ENCODE measurements at places on chromosomes 11 and 22. TPM values are rescaled to one million over a fixed set of nuclear protein-coding genes. Genes with fewer than 3 reads are reported as not detected.

CD59 gene
- total RNA-seq, result 883 TPM

TRIM48 gene
- not detected for total RNA-seq

PKDREJ gene
- not detected for total RNA-seq

KRTAP5-4 gene
- total RNA-seq, result not detected

CNIH2 gene
- total RNA-seq, result 0.88 TPM

NAALAD2 gene
- not detected for total RNA-seq

LARGE1 gene
- total RNA-seq, result 2.4 TPM

TMEM25 gene
- total RNA-seq, result 0.73 TPM

DDI1 gene
- not detected for total RNA-seq

SMTNL1 gene
- not detected for total RNA-seq

PLEKHA7 gene
- total RNA-seq, result 37.2 TPM

OR5AS1 gene
- total RNA-seq, result not detected

NDUFS8 gene
- total RNA-seq, result 331 TPM

SYCE3 gene
- total RNA-seq, result not detected

SCGB2A2 gene
- total RNA-seq, result not detected

PTPRJ gene
- 53.4 TPM for total RNA-seq

HOATZ gene
- total RNA-seq, result not detected

MB gene
- 7.8 TPM for total RNA-seq

CRYBB3 gene
- total RNA-seq, result not detected

SYT13 gene
- 7.2 TPM for total RNA-seq

CASP5 gene
- not detected for total RNA-seq

RFPL2 gene
- not detected for total RNA-seq

TIGD3 gene
- 0.77 TPM for total RNA-seq

CCDC116 gene
- not detected for total RNA-seq

MCHR1 gene
- not detected for total RNA-seq

ANKK1 gene
- total RNA-seq, result not detected

OR5P2 gene
- not detected for total RNA-seq

OR52N4 gene
- total RNA-seq, result not detected

PLAAT4 gene
- total RNA-seq, result 1.8 TPM

OR10G7 gene
- not detected for total RNA-seq

SUSD2 gene
- total RNA-seq, result 56.4 TPM

GRAP2 gene
- not detected for total RNA-seq

MUC5AC gene
- 2.7 TPM for total RNA-seq

TEAD1 gene
- total RNA-seq, result 37.9 TPM

SLCO2B1 gene
- 3.3 TPM for total RNA-seq

CLMP gene
- total RNA-seq, result 22.1 TPM

POU2AF2 gene
- total RNA-seq, result not detected

ELF5 gene
- not detected for total RNA-seq

CRYBB2 gene
- total RNA-seq, result not detected

OR8D4 gene
- not detected for total RNA-seq

BRSK2 gene
- 7.9 TPM for total RNA-seq

C22orf31 gene
- not detected for total RNA-seq

OR2AT4 gene
- total RNA-seq, result not detected

CNTF gene
- 1.2 TPM for total RNA-seq

FAM227A gene
- 0.80 TPM for total RNA-seq

KIF18A gene
- 15.3 TPM for total RNA-seq

TMEM132A gene
- 149 TPM for total RNA-seq

MEI1 gene
- 0.21 TPM for total RNA-seq

SMIM38 gene
- total RNA-seq, result 0.09 TPM

P4HA3 gene
- 49.8 TPM for total RNA-seq

PAFAH1B2 gene
- 45.0 TPM for total RNA-seq

CREB3L1 gene
- total RNA-seq, result 6.6 TPM

GRK3 gene
- total RNA-seq, result 4.3 TPM
